Breast epithelium (tissue), 4 donors: ENCODE measurements at places on chromosomes 12 and 14. TPM values are rescaled to one million over a fixed set of nuclear protein-coding genes. Genes with fewer than 3 reads are reported as not detected.

- H3K4me1 ChIP-seq: no peaks in the 10 kb centered on the region
- H3K4me3 ChIP-seq: no peak overlapping the region
- H3K27ac ChIP-seq: no peak overlapping the region
- no peaks in the 10 kb centered on the region for H3K36me3 ChIP-seq
- no peak for DNase-seq
Observed at GRCh38 chr12:112759786-112760185, 31.8 kb upstream of the RPH3A start.

GRCh38 chr14:79708426-79709388 is 502.6 kb downstream of the DIO2 start:
- H3K4me1 ChIP-seq: no peaks in the 10 kb centered on the region
- H3K4me3 ChIP-seq: no peak overlapping the region
- no peak for DNase-seq
- H3K36me3 ChIP-seq: no peaks in the 10 kb centered on the region

DNA sequence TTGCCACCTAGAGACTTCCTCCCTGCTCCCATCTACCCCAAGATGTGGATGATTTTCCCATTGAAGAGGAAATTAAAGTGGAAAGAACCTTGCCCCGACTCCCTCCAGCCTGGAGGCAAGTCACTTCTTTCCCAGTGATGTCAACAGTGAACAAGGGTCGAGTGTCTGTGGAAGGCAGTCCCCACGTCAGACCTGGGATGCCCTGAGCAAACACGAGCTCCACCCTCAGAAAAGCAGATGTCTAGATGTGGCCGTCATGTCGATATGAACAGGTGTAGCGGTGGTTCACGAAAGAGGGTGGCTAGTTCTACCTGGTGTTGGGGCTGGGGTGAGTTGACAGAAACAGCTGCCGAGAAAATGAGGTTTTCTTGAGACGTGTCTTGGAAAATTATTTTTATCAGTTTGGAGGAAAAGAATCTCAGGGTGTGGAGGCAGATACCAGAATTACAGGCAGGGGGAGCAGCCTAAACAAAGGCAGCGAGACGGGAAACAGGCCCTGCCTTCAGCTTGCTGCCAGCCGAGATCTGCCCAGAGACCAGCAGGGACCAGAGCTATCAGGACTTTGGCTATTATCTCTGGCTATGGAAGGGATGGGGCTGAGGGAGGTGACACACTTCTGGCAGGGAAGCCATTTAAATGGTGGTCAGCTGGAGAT is 25.9 kb downstream of the SYNDIG1L start:
- H3K27ac ChIP-seq: no peak overlapping the region
- peaks cover 4% of the 10 kb centered on the region for H3K4me1 ChIP-seq
- no peak for DNase-seq
- H3K4me3 ChIP-seq: no peak overlapping the region
- H3K27me3 ChIP-seq: no peaks in the 10 kb centered on the region

DNA sequence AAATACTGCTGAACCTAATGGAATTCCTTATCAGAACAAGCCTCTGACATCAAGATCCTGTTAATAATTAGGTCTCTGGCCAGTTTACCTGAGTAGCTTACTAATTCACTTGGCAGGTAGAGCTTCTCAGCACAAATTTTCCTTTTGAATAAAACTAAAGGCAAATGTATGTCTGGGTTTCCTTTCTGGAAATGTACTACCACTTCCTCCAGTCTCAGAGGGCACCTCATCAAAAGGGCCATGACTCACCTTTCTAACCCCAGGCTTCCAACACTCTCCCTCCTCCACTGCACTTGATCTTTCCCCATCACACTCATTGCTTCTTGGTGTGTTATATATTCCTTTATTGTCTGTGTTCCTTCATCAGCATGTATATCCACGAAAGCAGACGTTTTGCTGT is 90.5 kb downstream of the SLC2A13 start:
- H3K4me1 ChIP-seq: no peaks in the 10 kb centered on the region
- DNase-seq: no peak
- H3K4me3 ChIP-seq: no peak overlapping the region
- no peak overlapping the region for H3K27ac ChIP-seq
- H3K36me3 ChIP-seq: no peaks in the 10 kb centered on the region

DNA sequence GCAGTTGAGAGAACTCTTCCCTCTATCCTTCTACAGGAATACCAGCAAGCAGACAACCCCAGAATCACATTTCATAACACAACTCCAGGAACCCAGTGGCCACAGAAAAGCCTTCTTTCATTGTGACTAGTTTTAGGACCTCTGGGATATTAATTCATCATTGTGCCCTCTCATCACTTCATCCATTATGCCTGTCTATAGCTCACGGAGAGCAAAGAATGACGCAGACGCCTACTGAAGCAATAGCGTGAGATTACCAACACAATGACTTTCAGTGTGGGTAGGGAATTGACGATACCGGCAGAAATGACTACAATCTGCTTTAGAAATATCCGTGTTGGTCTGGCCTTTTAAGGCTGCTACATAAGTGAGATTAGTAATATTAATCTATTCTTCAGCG is 158.1 kb upstream of the FOXG1 start:
- no peak for DNase-seq
- H3K4me1 ChIP-seq: no peaks in the 10 kb centered on the region
- H3K27ac ChIP-seq: no peak overlapping the region
- H3K36me3 ChIP-seq: no peaks in the 10 kb centered on the region
- H3K4me3 ChIP-seq: no peak overlapping the region
- no peaks in the 10 kb centered on the region for H3K27me3 ChIP-seq

DNA sequence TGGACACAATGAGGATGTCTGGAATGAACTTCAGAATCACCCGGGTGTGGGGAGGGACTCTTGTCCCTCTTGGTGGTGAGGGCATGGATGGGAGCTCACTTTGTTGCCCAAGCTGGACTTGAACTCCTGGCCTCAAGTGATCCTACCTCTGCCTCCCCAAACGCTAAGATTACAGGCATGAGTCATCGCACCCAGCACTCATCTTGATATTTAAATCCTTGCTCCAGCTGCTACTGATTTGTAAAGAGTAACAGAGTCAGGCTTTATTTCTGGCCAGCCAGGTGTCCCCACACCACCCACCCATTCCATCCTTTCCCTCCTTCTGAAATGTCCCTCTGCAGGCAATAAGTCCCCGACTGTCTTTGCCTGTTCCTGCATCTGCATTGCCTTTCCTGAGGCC is 4.9 kb downstream of the DDX54 start:
- H3K4me3 ChIP-seq: no peak overlapping the region
- no peaks in the 10 kb centered on the region for H3K27me3 ChIP-seq
- H3K4me1 ChIP-seq: peaks cover 13% of the 10 kb centered on the region

- no peaks in the 10 kb centered on the region for H3K36me3 ChIP-seq
- H3K27ac ChIP-seq: peak overlapping the region; percentile 100
- peak; percentile 72 for DNase-seq
- H3K4me1 ChIP-seq: no peaks in the 10 kb centered on the region
Observed at GRCh38 chr12:12560587-12561370, 1.9 kb downstream of the DUSP16 start.

DNA sequence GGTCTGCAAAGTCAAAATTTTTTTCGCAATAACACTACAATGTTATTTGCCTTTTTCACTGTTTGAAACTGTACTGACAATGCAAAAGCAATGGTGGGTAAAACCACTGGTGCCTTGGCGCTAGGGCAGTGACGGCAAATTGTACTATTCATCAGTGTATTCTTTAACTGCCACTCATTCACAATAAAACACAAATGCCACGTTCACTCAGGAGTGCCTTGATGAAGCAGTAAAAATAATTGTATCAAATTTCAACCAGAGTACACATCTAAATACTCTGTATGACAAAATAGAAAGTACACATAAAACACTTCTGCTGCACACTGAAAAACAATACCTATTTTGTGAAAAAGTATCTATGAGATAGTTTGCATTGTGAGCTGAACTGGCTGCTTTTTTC is 17.8 kb downstream of the DCAF5 start:
- H3K4me1 ChIP-seq: no peaks in the 10 kb centered on the region
- H3K27me3 ChIP-seq: no peaks in the 10 kb centered on the region
- H3K4me3 ChIP-seq: no peak overlapping the region
- DNase-seq: no peak
- H3K36me3 ChIP-seq: no peaks in the 10 kb centered on the region

DNA sequence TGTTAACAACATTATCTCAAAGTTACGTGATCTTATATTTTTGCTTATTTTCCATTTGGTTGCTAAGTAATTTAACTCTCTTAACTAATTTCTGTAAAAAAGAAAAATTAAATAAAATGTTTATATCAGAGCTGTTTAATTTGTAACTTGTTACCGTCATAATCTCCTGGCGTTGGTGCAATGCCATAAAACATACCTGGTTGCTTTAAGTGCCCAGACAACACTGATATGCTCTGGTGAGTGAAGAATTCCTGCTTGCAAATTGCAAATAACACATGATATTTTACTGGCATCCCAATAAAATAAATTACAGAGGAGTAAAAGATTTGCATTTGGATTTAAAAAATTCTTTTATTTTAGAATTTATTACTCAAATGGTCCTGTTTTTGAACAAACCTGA is 640.1 kb upstream of the MIS18BP1 start:
- H3K4me3 ChIP-seq: no peak overlapping the region
- H3K36me3 ChIP-seq: no peaks in the 10 kb centered on the region
- no peaks in the 10 kb centered on the region for H3K4me1 ChIP-seq

DNA sequence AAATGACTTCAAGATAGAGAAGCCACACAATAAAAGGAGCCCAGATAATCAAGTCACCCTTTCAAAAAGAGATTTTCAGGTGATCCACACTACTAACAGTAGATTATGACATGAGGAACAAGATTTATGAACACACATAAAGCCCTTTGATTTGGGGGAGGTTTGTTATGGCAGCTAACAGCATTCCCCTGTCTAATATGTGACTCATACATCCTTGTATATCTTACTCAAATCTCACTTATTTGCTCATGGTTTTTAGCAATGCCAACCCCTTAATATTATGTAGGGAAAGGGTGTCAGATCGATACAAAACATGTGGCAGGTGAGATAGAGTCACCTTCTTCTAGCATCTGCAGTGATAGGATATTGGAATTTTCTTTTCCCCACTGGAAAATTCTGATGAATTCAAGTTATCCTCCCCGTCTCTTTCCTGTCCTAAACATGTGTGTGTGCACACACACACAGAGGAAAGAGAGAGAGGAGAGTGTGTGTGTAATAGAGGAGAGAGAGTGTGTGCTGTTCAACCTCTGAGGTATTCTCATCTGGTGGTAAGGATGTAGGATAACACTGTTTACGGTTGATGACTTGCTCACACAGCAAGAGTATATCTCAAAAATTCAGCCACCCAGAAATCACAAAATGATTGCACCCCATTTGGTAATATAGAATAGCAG is 319.9 kb downstream of the KCNC2 start:
- H3K4me3 ChIP-seq: no peak overlapping the region
- no peaks in the 10 kb centered on the region for H3K27me3 ChIP-seq
- H3K27ac ChIP-seq: no peak overlapping the region
- H3K4me1 ChIP-seq: no peaks in the 10 kb centered on the region
- H3K36me3 ChIP-seq: no peaks in the 10 kb centered on the region

- H3K4me1 ChIP-seq: no peaks in the 10 kb centered on the region
- DNase-seq: no peak
- H3K4me3 ChIP-seq: no peak overlapping the region
- H3K27ac ChIP-seq: no peak overlapping the region
Observed at GRCh38 chr12:31528095-31528494, 62.8 kb downstream of the DENND5B start.

DNA sequence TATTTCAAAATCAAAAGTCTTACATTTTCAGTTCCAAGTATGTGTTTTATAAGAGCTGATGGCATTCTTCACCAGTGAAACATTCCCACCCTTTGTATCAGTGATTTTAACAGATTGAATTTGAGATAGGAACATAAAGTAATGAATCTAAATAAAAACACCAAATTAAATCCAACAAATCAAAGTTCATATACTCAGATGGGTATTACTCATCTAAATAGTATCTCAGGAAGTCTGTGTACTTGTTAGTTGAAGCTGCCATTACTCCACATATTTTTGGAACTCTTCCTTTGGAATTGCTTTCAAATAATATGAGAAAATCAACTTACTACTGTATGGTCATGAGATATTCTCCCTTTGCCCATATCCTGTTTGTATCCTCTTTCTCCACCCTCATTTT is 89.1 kb downstream of the MIA2 start:
- no peaks in the 10 kb centered on the region for H3K4me1 ChIP-seq
- H3K4me3 ChIP-seq: no peak overlapping the region
- no peak overlapping the region for H3K27ac ChIP-seq

GRCh38 chr12:96048393-96048969 is 13.1 kb upstream of the LTA4H start:
- no peak overlapping the region for H3K4me3 ChIP-seq
- H3K36me3 ChIP-seq: no peaks in the 10 kb centered on the region
- no peaks in the 10 kb centered on the region for H3K27me3 ChIP-seq
- H3K4me1 ChIP-seq: no peaks in the 10 kb centered on the region
- H3K27ac ChIP-seq: no peak overlapping the region
- no peak for DNase-seq

GRCh38 chr14:28303248-28303647 is 463.3 kb upstream of the FOXG1 start:
- H3K27me3 ChIP-seq: no peaks in the 10 kb centered on the region
- no peak for DNase-seq
- H3K4me1 ChIP-seq: no peaks in the 10 kb centered on the region

GRCh38 chr12:101695706-101696105 is 1.7 kb upstream of the CHPT1 start:
- no peak overlapping the region for H3K4me3 ChIP-seq
- DNase-seq: no peak
- H3K27ac ChIP-seq: peak overlapping the region; percentile 62
- H3K27me3 ChIP-seq: no peaks in the 10 kb centered on the region
- no peaks in the 10 kb centered on the region for H3K36me3 ChIP-seq
- H3K4me1 ChIP-seq: no peaks in the 10 kb centered on the region

- H3K4me1 ChIP-seq: no peaks in the 10 kb centered on the region
- H3K27me3 ChIP-seq: no peaks in the 10 kb centered on the region
- no peak overlapping the region for H3K27ac ChIP-seq
- no peak overlapping the region for H3K4me3 ChIP-seq
Observed at GRCh38 chr12:93943780-93944179, 204.6 kb upstream of the PLXNC1 start.

- DNase-seq: no peak
- no peak overlapping the region for H3K4me3 ChIP-seq
- H3K4me1 ChIP-seq: no peaks in the 10 kb centered on the region
Observed at GRCh38 chr14:99185436-99186068, 86.4 kb downstream of the BCL11B start.

- no peak overlapping the region for H3K4me3 ChIP-seq
- no peak for DNase-seq
- H3K4me1 ChIP-seq: no peaks in the 10 kb centered on the region
- no peak overlapping the region for H3K27ac ChIP-seq
Observed at GRCh38 chr12:113314121-113314529, 20.8 kb downstream of the SLC8B1 start.

KIF26A gene
- total RNA-seq: 4.6 TPM

NKX2-1 gene
- not detected for total RNA-seq

KRT77 gene
- 0.48 TPM for total RNA-seq

TPPP2 gene
- not detected for total RNA-seq

IKZF4 gene
- total RNA-seq: 4.2 TPM

SRRM4 gene
- total RNA-seq: not detected

GLS2 gene
- total RNA-seq: 5.1 TPM

SLC2A14 gene
- 2.7 TPM for total RNA-seq

P2RX4 gene
- 62.9 TPM for total RNA-seq

CLEC4D gene
- 0.33 TPM for total RNA-seq

FOXG1 gene
- total RNA-seq: not detected

CAPZA3 gene
- 3.5 TPM for total RNA-seq

NRIP2 gene
- total RNA-seq: 1.6 TPM

WNT5B gene
- total RNA-seq: 11.9 TPM

TSPAN19 gene
- total RNA-seq: not detected
